ENCODE measurements at places on chromosomes 4 and X.

GRCh38 chr4:77893451-77893850 is 30.8 kb downstream of the MRPL1 start:
- no peak overlapping the region for H3K27ac ChIP-seq
- H3K27me3 ChIP-seq, result no peaks in the 10 kb centered on the region
- no peak overlapping the region for H3K4me3 ChIP-seq
- no peak for DNase-seq

DNA sequence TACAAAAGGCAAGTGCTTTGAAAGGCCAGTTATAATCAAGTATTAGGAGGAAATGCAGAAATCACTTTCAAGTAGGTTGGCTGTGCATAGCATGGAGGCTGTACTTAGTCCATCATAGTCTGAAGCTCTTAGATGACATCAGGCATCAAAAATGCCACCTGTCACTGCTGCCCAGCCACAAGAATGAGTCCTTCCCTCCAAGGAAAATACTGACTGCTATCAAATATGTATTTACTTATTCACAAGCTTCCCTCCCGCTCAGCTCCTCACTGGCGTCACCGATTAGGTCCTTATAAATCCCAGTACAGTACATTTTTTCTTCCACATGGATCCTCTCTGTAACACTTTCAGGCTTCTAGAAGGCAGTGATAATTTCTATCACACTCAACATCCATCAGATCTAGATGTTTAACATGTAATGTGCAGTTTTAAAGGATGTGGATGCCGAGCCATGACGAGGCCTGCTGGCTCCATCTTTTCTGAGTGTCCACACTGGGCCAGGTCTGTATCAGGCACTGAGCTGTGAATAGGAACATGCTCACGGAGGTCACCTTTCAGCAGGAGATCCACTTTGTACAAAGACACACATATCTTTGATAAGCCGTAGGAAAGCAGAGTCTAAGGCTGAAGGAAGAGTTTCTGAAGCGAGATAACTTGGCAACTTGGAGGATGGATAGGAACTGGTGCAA is 121.9 kb downstream of the PALLD start:
- no peak for DNase-seq
- no peaks in the 10 kb centered on the region for H3K4me1 ChIP-seq
- no peaks in the 10 kb centered on the region for H3K27me3 ChIP-seq
- H3K4me3 ChIP-seq, result no peak overlapping the region

DNA sequence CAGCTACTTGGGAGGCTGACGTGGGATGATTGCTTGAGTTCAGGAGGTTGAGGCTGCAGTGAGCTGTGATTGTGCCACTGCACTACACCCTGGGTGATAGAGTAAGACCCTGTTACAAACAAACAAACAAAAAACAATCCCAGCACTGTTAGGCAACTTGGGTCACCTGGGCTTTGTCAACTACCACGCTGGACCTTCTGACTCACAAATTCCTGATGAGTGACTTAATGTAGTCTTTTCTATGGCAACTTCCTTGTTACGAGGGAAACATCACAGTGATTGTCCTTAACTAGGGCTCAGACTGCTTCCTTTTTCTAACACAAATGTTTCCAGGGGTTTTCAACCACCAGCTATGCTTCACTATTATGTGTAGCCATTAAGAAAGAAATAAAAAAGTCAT is 128.8 kb upstream of the GPC4 start:
- H3K4me3 ChIP-seq, result no peak overlapping the region
- no peak for DNase-seq
- H3K4me1 ChIP-seq, result no peaks in the 10 kb centered on the region
- H3K36me3 ChIP-seq, result no peaks in the 10 kb centered on the region
- H3K27me3 ChIP-seq, result no peaks in the 10 kb centered on the region

- H3K4me1 ChIP-seq, result no peaks in the 10 kb centered on the region
- no peaks in the 10 kb centered on the region for H3K27me3 ChIP-seq
- H3K36me3 ChIP-seq, result no peaks in the 10 kb centered on the region
- H3K4me3 ChIP-seq, result no peak overlapping the region
- DNase-seq, result no peak
- no peak overlapping the region for H3K27ac ChIP-seq
These were observed 109.0 kb upstream of the AADAT start for GRCh38 chr4:170198747-170199146.

DNA sequence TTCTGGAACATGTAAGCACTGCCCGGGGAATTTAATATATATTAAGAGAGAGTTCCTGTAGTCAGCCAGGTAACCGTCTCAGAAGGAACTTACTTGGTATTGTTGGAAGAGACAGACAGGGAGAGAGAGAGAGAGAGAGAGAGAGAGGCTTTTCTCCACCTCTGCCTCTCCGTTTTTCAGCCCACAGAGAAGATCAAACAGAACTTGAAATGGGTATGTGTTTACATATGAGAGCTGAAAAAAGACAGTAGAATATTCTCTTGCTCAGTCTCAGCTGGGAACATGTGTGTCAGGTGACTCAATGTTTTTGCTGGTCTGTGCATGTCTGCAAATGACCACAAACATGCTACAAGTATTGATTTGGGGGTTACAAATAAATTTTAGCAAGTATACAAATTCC is 81.9 kb downstream of the MAGED1 start:
- no peak for DNase-seq
- no peaks in the 10 kb centered on the region for H3K4me1 ChIP-seq
- H3K27me3 ChIP-seq, result no peaks in the 10 kb centered on the region
- no peak overlapping the region for H3K4me3 ChIP-seq

DNA sequence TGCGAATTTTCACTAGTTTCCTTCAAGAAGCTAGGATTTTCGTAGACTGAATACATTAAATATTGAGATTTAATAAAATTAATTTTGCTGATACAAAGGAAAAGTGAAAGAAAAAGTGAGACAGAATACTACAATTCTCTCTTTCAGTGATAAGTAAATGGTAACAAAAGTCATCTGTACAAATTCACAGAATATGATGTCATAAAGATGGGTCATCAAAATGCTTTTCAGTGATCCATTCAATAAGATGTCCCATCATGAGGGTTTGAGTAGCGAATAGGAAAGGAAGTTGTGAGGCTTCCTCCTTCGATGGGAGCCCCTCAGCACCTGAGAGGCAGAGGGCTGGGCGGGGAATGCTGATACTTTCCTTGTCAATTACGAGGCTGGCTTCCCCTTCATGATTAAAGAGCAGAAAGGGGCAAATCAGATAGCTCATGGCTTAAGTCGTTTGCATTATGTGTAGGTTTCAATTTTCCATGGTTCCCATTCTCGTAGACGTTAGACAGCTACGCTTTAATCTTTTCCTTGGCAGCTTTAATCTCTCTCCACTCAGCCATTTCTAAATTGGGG is 108.8 kb upstream of the SORBS2 start:
- H3K36me3 ChIP-seq, result no peaks in the 10 kb centered on the region
- H3K4me1 ChIP-seq, result no peaks in the 10 kb centered on the region
- no peak overlapping the region for H3K27ac ChIP-seq
- H3K4me3 ChIP-seq, result no peak overlapping the region
- no peak for DNase-seq
- no peaks in the 10 kb centered on the region for H3K27me3 ChIP-seq

- no peak for DNase-seq
- H3K4me1 ChIP-seq, result no peaks in the 10 kb centered on the region
- no peak overlapping the region for H3K4me3 ChIP-seq
These were observed 45.5 kb downstream of the TSPAN7 start for GRCh38 chrX:38606821-38607220.

GRCh38 chr4:182177166-182177565 is 66.0 kb upstream of the TENM3 start:
- no peaks in the 10 kb centered on the region for H3K36me3 ChIP-seq
- no peaks in the 10 kb centered on the region for H3K27me3 ChIP-seq
- no peaks in the 10 kb centered on the region for H3K4me1 ChIP-seq
- H3K4me3 ChIP-seq, result no peak overlapping the region
- H3K27ac ChIP-seq, result no peak overlapping the region

- no peak overlapping the region for H3K27ac ChIP-seq
- no peaks in the 10 kb centered on the region for H3K36me3 ChIP-seq
- no peaks in the 10 kb centered on the region for H3K27me3 ChIP-seq
These were observed 118.0 kb upstream of the RPL34 start for GRCh38 chr4:108502356-108502755.

DNA sequence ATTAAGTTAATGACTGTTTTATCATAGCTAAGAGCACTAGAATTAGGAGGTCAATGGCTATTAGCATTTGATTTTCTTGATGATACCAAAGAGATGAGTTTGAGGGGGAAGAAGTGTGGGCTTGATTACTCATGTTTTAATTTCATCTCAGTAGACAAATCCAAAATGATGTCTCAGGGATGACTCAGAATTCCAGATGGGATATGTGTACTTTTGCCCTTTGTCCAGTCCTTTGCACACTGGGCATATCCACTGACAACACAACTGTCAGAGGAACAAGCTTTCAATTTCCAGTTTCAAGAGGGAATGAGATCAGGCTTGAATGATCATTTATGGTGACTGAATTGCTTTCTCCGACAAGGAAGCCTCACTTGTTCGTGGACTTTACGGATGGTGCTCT is 325.3 kb upstream of the FTHL17 start:
- no peak for DNase-seq
- H3K4me1 ChIP-seq, result no peaks in the 10 kb centered on the region
- H3K4me3 ChIP-seq, result no peak overlapping the region
- no peak overlapping the region for H3K27ac ChIP-seq
- no peaks in the 10 kb centered on the region for H3K36me3 ChIP-seq
- H3K27me3 ChIP-seq, result no peaks in the 10 kb centered on the region

GRCh38 chrX:43971966-43972961 is 926 bp downstream of the NDP start:
- no peak overlapping the region for H3K27ac ChIP-seq
- H3K36me3 ChIP-seq, result no peaks in the 10 kb centered on the region
- no peaks in the 10 kb centered on the region for H3K27me3 ChIP-seq
- no peaks in the 10 kb centered on the region for H3K4me1 ChIP-seq
- peak overlapping the region; percentile 25 for H3K4me3 ChIP-seq

DNA sequence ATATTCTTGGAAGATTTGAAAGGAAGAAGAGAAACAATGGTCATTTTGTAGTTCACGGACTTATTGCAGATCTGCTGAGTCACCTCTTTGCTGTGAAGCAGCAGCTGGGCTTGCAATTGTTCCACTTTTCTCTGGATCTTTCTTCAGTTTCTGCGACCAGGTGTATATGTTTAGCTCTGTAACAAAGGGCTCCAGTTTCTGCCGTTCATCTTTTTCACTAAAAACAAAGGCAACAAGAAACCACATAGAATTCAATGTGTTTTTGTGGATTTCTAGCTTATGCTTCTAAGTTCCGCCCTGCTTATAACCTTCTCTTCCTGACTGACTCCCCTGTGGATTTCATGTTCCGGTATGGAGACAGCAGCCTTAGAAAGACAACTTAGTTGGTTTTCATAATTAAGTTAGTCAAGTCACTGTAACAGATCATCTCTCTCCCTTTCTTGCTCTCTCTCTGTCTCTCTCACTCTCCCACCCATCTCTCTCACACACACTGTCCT is 121.6 kb upstream of the EPHA5 start:
- no peak overlapping the region for H3K27ac ChIP-seq
- no peaks in the 10 kb centered on the region for H3K4me1 ChIP-seq
- no peaks in the 10 kb centered on the region for H3K36me3 ChIP-seq
- no peak overlapping the region for H3K4me3 ChIP-seq
- H3K27me3 ChIP-seq, result no peaks in the 10 kb centered on the region
- no peak for DNase-seq

DNA sequence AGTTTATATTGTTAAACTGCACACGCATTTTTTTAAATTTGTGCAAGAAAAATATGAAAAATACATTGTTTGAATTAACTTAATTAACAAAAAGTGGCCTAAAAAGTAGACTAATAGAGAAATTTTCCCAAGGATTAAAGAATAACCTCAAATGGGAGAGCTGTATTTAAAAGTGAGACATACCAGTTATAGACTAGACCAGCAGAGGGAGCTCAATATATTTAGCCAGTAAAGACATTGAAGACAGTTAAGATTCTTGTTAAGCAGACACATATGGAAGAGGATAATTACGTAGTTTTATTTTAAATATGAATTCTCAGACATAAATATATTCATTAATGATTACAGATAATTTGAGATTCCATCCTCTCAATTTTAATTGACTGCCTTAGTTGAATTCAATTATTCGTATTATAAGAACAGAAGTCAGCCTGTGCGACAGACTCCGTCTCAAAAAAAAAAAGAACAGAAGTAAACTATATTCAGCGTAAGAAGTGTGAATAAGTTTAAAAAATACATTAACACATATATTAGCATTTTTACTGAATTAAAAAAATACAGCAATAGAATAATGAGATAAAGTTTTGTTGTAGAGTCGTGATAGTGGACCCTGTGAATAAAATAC is 64.8 kb downstream of the GLRA3 start:
- H3K36me3 ChIP-seq, result no peaks in the 10 kb centered on the region
- no peaks in the 10 kb centered on the region for H3K27me3 ChIP-seq
- no peak overlapping the region for H3K27ac ChIP-seq
- DNase-seq, result no peak
- no peaks in the 10 kb centered on the region for H3K4me1 ChIP-seq
- H3K4me3 ChIP-seq, result no peak overlapping the region

DNA sequence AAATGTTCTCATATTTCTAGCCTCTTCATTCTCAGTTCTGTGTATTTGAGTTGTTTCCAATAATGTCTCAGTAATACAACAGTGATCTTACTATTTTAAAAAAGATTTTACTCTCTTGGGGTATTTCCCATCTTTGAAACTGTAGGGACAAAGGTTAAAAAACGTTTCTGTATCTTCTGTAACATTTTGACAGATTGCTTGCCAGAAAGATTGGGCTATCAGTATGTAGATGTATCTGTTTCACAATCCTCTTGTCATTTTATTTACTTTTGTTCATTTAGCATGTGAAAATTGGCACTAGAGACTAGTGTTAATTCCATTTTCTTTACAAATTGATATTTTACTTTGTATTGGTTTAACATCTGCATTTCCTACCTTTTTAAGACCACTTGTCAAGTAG is 6.2 kb upstream of the CXCL9 start:
- no peak overlapping the region for H3K27ac ChIP-seq
- H3K27me3 ChIP-seq, result no peaks in the 10 kb centered on the region
- no peak for DNase-seq
- H3K4me1 ChIP-seq, result peaks cover 5% of the 10 kb centered on the region

DNA sequence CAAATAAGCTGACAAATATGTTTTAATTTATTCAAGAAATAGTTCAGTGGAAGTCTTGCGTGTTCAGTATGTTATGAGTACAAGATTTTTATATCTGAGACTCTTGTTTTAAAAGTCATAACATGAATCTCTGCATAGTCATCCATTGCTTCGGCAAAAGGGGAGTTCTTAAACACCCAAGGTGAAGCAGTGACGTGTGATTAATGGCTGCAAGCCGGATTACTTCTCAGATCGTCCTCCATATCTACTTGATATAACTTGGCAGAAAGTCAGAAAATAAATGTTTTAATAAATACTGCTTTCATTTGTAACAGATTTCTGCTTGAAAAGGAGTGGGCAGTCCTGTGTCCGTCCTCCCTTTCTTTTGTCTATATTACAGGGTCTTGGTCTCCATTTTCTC is 64.6 kb upstream of the IL15 start:
- no peaks in the 10 kb centered on the region for H3K4me1 ChIP-seq
- H3K4me3 ChIP-seq, result no peak overlapping the region
- DNase-seq, result no peak
- no peaks in the 10 kb centered on the region for H3K27me3 ChIP-seq
- no peak overlapping the region for H3K27ac ChIP-seq
- H3K36me3 ChIP-seq, result no peaks in the 10 kb centered on the region

GRCh38 chrX:42955349-42955748 is 177.4 kb upstream of the PPP1R2C start:
- DNase-seq, result no peak
- no peak overlapping the region for H3K4me3 ChIP-seq
- H3K4me1 ChIP-seq, result no peaks in the 10 kb centered on the region
- H3K36me3 ChIP-seq, result no peaks in the 10 kb centered on the region
- H3K27ac ChIP-seq, result no peak overlapping the region

Data from upper lobe of right lung (tissue), 1 donor.